ENCODE measurements at places on chromosomes 7 and 10. TPM values are rescaled to one million over a fixed set of nuclear protein-coding genes. Genes with fewer than 3 reads are reported as not detected.

- no peaks in the 10 kb centered on the region for H3K27me3 ChIP-seq
- H3K4me1 ChIP-seq: no peaks in the 10 kb centered on the region
- DNase-seq: no peak
- no peak within 1 kb of the TSS for H3K4me3 ChIP-seq
Measured at GRCh38 chr7:100655908-100656674, at the start of gene ACTL6B. TSS of gene ACTL6B (minus strand) at chr7:100656448. CDS start at chr7:100656354, 94 bp downstream.

- H3K4me1 ChIP-seq: no peaks in the 10 kb centered on the region
- peaks cover 17% of the 10 kb centered on the region for H3K27me3 ChIP-seq
- H3K4me3 ChIP-seq: no peak overlapping the region
- no peak overlapping the region for H3K27ac ChIP-seq
- no peak for DNase-seq
Measured at GRCh38 chr10:24390746-24391145, 181.8 kb downstream of the KIAA1217 start.

GRCh38 chr7:142703655-142704305, 45.5 kb upstream of the PRSS1 start:
- H3K27me3 ChIP-seq: no peaks in the 10 kb centered on the region
- no peaks in the 10 kb centered on the region for H3K4me1 ChIP-seq
- no peak for DNase-seq
- no peak overlapping the region for H3K27ac ChIP-seq
- no peak overlapping the region for H3K4me3 ChIP-seq

DNA sequence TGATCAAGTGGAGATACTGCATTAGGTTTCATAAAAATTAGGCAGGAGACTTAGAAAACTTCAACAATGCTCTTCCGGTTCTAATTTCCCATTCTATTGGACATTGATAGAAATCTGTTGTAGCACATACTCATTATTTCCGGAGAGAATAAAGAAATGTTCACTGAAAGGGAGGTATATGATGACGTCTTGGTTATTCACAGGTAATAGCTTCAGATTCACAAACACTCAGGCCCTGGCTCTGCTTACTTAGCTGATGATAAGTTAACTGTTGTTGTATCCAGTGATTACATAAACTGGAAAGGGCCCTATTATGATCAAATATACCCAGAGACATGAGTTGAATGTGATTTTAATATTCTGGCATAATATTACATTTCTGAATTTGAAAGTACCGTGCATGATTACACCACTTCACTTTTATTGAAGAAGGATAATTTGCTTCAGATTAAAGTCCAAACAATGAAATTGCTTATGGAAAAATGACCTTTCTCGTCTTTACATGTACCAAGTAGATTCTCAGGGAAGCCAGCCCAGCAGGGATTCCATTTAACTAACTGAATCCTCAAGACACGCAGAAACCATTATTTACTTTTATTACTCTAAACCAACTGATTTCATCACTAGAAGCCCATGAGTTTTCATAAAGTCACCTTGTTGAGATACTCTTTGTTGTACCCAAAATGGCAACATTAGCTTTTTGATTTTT, 288.0 kb upstream of the PITRM1 start:
- DNase-seq: no peak
- H3K27ac ChIP-seq: no peak overlapping the region

DNA sequence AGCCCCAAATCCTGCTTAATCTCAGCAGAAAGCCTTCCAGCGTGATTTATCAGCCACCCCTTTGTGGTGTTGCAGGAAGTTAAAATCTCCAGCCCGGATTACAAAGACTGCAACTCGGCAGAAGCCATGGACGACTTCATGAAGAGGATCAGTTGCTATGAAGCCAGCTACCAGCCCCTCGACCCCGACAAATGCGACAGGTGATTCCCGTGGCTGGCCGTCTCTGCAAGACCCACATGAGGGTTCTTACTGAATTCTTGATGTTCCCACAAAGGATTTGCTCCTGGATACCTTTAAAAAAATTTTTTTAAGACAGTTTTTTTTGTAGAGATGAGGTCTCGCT, 16.7 kb downstream of the PFKFB3 start:
- no peak overlapping the region for H3K27ac ChIP-seq
- H3K4me1 ChIP-seq: peaks cover 12% of the 10 kb centered on the region
- H3K4me3 ChIP-seq: no peak overlapping the region
- peaks cover 33% of the 10 kb centered on the region for H3K36me3 ChIP-seq

Gene SFTPD
- 0.66 TPM for total RNA-seq

Gene CLIP2
- 40.1 TPM for total RNA-seq

Gene CALML3
- total RNA-seq: not detected

Gene FEZF1
- total RNA-seq: 0.37 TPM

All from HCT116 (cell line).